ENCODE measurements at places on chromosomes 2 and 18.

- peak; percentile 17 for DNase-seq
These were observed 8.2 kb upstream of the SLC39A10 start for GRCh38 chr2:195648787-195649186.

- peak; percentile 91 for DNase-seq
These were observed 247.7 kb downstream of the TPGS2 start for GRCh38 chr18:36580874-36581750.

- no peak for DNase-seq
These were observed 167.8 kb upstream of the APCDD1 start for GRCh38 chr18:10286580-10287150.

- DNase-seq, result peak; percentile 31
These were observed 71.6 kb downstream of the RRM2 start for GRCh38 chr2:10193851-10194820.

DNA sequence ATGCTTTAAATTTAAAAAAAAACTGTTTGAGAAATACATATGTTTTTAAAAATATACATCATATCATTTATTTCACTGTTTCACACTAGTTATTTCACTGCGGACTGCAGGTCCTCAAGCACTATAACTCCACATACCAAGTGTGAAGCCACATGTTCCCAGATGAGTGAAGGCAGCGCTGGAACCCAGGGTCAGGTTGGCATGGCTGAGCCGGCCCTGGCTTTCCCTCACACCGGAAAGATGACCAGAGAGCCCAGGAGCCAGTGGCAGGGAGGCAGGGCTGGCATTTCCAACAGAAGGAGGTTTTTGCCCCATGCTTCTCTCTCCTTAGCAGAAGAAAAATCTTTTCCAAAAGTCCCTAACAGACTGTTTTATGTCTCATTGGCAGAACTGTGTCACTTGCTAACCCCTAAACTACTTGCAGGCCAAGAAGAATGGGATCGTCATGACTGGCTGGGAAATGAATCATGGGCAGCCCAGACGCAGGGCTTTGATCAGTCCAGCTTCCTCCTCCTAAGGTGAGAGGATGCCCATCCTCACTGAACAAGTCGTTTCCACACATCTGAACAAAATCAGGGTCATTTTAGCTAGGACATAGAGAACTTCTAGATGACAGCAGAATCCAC lies 287.6 kb upstream of the HNRNPA3 start:
- DNase-seq, result no peak

- no peak for DNase-seq
These were observed 107.4 kb upstream of the CREB1 start for GRCh38 chr2:207422380-207422779.

- DNase-seq, result peak; percentile 28
These were observed 507 bp downstream of the CNNM4 start for GRCh38 chr2:96760986-96761832.

GRCh38 chr2:113376913-113377445 lies 60.5 kb upstream of the ZNG1B start:
- DNase-seq, result no peak

DNA sequence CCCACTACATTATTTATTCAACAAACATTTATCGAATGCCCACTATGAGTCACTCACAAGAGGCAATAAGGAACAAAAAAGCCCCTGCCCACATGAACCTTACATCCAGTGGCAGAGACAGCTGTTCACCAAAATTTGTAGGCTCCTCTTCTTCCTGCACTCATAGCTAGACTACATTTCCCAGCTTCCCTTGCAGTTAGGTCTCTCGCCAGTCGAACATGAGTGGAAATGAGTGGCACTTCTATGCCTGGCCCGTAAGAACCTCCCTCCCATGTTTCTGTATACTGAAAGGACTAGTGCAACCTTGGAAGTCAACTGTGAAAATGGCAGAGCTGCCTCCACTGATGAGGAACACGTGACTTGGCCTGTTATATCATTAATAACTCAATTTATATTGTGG lies 19.4 kb upstream of the NCOA1 start:
- no peak for DNase-seq

DNA sequence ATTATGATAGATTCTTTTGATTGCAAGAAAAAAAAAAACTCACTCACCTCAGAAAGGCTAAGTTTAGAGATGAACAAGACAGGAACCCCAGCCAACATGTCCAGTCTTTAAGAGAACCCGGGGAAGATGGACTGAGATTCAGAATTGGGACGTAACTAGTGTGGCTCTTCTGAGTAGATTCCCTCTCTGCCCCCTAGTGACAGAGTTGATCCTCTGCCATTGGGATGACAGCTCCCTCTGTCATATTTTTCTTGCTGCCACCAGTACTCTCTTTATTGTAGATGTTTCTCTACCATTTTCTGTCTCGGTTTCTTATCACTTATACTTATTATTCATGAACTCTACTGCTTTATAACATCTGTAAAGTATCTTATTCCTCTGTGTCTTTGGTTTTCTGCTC lies 77.7 kb downstream of the GULP1 start:
- peak; percentile 59 for DNase-seq

GRCh38 chr2:147824620-147825019 lies 20.2 kb upstream of the ACVR2A start:
- DNase-seq, result no peak

GRCh38 chr2:33019796-33020195 lies 73.0 kb downstream of the LTBP1 start:
- DNase-seq, result no peak

GRCh38 chr18:23134780-23135549 lies at the start of gene CABLES1:
Gene CABLES1 (plus strand): TSS chr18:23135485. CDS start chr18:23135763, 278 bp downstream.
- DNase-seq, result peak; percentile 56

GRCh38 chr2:70496819-70497218 lies 56.8 kb downstream of the TGFA start:
- peak; percentile 43 for DNase-seq

- no peak for DNase-seq
These were observed 36.7 kb downstream of the DNMT3A start for GRCh38 chr2:25304826-25305596.

DNA sequence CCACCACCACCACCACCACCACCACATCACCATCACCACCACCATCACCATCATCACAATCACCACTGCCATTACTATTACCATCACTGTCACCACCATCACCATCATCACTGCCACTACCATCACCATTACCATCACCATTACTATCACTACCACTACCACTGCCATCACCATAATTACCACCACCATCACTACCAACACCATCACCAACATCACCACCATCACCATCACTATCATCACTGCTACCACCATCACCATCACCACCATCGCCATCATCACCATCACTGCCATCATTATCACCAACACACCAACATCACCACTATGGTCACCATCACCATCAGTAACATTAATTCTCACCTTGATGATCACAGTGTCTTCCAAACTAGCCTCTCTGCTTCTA lies 291.4 kb downstream of the TGIF1 start:
- DNase-seq, result no peak

DNA sequence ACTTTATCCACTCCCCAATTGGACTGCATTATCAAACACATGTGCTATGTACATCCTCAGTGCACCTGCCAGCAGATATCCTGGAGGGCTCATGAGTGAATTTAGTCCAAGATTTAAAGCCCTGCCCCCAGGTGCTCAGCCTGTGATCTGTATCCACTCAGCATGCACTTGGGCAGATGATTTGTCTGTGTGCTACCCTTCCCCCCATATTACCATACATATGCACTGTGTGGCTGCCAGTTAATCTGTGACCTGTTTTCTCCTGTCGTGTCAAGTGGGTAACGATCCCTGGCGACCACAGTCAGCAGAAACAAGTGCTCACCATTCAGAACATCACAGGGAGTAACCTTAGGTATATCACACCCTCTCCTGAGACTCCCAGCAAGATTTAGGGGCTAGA lies 10.2 kb downstream of the NAGK start:
- DNase-seq, result no peak

DNA sequence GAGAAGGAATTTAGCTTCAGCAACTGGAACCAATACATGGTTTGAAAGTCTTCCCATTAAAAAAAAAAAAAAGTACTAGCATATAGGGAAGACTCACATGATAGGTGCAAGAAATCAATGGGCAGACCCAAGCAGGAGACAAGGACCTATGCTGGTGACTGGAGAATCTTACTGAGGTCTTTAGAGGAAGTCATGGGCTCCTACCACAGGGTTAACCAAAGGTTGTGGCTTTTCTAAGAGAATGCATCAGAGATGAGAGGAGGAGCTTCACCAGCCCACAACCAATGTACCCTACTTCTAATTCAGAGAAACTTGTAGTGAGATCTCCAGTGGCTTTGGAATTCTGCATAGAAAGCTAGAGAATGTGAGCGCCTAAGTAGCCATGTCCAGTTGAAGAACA lies 207.4 kb downstream of the NCKAP5 start:
- no peak for DNase-seq

All from AG10803 (cell line).